ENCODE measurements at places on chromosomes 12 and 14. TPM values are rescaled to one million over a fixed set of nuclear protein-coding genes. Genes with fewer than 3 reads are reported as not detected.

Gene PTGDR
- total RNA-seq = 0.39 TPM

Gene WNT1
- total RNA-seq = not detected

Gene BICD1
- 12.8 TPM for total RNA-seq

- DNase-seq = no peak
These were observed 861.1 kb downstream of the GALC start for GRCh38 chr14:87131879-87132278.

DNA sequence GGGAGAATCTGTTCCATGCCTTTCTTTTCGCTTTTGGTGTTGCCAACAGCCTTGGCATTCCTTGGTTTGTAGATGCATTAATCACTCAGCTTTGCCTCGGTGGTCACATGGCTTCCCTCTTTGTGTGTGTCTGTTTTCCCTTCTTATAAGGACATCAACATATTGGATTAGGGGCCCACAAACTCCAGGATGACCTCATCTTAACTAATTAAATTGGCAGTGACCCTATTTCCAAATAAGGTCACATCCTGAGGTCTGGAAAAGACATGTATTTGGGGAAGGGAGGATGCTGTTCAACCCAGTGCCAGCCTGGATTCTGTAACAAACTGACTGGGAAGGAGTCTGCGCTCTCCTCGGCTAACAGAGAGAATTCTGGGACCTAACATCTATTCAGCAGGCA, 365.7 kb upstream of the FKBP4 start:
- no peak for DNase-seq

Gene P2RX2
- total RNA-seq = not detected

DNA sequence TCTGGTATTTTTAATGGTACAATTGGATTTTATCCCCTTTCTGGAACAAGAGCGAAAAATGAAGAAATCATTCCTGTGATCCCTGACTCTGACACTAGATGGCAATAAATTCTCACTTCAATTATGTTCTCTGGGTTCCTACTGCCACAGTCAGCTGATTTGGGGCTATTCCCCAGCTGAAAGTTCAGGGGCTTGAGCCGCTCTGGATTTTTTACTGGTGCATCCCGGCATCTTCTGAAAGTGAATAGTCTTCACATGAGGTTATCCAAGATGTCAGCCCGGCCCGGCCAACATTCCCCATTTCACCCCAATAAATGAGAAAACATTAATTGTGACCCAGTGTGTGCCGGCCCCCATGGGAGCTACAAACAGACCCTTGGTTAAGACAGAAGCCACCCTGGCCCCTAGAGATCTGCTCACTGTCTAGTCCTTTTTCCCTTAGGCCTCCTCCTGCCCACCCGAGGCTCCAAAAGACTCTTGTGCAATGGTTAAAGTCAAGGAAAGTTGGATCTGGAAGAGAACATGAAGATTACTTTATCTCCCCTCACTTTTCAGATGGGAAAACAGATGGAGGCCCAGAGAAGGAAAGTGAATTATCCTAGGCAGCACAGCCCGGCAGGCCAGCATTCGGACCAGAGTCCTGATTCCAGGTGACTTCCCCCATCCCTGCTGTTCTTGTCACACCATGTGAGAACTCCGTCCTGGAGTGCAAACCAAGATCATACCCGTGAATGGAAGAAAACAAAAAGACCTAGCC, 20.8 kb downstream of the CKAP4 start:
- DNase-seq = peak; percentile 56

- DNase-seq = no peak
These were observed 41.0 kb downstream of the CMKLR1 start for GRCh38 chr12:108297895-108298760.

DNA sequence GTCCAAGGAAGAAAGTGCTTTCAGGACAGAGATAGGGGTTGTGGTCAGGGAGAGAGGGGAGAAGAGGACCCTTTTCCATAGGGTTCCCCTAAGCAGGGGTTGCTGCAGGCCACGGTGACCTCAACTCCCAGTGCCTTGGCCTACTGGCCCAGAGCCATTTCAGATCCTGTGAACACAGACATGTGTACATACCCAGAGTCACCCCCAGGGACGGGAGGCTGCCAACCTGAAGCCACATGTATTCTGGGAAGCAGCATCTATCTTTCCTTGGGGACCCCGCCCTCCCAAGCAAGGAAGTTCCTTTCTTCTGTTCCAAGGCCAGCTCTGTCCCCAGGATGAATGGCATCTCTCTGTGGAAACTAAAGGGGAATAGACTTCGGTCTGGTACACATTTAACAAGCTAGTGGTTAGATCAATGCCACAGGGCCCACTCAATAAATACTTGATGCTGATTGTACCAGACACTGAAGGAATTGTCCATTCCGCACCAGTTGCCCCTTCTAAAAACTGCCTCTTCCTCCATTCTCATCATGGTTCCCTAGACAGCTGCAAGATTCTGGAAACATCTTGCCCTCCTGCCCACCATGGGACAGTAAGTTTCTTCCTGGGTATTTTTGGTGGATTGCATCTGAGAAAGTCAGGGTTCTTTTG, 25.2 kb upstream of the DGLUCY start:
- no peak for DNase-seq

Gene C14orf39
- 0.39 TPM for total RNA-seq

Gene PLBD1
- 18.1 TPM for total RNA-seq

DNA sequence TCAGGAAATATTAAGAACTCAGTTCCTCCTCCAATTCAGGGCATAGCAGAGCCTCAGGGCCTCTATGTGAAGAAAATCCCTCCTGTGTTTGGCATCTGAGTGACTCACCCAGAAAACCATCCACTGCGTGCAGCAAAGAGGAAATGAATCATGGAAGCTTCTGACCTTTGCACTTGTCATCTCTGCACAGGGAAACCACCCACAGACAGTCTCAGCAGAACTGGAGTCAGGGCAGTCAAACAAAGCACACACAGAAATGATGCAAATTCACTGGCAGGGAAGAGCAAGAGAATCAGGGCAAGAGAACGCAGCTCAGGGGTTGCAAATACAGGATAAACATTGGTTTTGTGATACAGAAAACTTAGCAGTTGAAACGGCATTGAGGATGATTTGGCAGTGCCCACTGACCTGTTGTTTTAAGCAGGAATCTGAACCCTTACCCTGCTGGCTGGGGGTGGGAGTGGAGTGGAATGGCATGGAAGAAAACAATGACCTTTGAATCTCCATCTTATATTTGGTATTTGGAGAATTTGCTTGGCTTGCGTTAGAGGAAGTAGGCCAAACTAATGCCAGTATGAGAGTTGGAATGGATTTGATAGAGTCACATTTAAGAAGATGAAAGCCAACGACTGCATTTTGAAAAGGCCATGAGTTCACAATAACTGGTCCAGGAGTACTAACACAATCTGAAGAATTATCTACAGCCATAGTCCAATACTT, 53.5 kb downstream of the PHLDA1 start:
- DNase-seq = peak; percentile 94

DNA sequence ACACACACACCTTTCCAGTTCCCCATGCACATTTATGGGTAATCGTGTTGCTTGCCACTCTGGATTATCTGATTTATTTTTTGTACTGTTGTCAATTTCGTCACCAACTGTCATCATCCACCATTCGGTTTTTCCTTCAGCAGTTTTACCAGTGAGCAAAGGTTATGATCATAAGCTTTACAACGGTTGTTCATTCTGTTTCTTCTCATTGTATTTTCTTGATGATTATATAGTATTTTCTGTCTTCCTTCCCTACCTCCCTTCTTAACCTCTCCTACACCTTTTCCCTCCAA, 680 bp downstream of the NECAP1 start:
- no peak for DNase-seq

Gene KLHDC2
- total RNA-seq = 85.1 TPM

GRCh38 chr14:92587700-92588085, 74.1 kb downstream of the RIN3 start:
- DNase-seq = no peak

DNA sequence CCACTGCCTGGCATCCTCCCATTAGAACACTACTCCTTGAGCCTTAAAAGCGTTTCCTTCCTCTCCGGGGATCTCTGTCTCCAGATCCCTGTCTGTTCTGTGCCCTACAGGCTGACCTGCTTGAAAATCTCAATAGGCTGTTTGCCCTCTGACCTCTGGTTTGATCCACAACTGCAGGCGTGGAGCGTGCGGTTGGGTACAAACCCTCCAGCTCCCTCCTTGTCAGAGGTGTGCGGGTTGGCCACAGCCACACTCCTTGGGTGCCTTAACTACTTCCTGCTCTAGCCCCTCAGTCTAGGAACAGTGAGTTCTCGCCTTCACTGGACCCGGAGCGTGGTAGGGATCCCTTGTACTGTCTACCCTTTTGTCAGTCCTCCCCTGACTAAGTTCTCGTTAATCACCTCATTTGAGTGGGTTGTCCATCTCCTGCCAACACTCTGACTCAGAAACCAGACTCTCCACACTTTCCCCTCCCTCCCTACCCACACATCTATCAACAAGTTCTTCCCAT, 33.1 kb downstream of the CMKLR1 start:
- DNase-seq = no peak

Gene DBX2
- 0.10 TPM for total RNA-seq

- no peak for DNase-seq
These were observed 29.0 kb downstream of the PAPLN start for GRCh38 chr14:73266317-73266716.

- no peak for DNase-seq
These were observed 43.8 kb downstream of the DDHD1 start for GRCh38 chr14:53109105-53110041.

DNA sequence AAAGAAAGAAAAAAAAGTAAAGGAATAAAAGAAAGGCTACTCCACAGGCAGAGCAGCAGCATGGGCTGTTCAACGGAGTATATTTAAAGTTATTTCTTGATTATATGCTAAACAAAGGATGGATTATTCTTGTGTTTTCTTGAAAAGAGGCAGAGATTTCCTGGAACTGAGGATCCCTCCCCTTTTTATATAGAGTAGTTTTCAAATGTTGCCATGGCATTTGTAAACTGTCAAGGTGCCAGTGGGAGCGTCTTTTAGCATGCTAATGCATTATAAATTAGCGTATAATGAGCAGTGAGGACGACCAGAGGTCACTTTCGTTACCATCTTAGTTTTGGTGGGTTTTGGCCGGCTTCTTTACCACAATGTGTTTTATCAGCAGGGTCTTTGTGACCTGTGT, 383.0 kb downstream of the PCNX1 start:
- DNase-seq = no peak

GRCh38 chr12:120231316-120232011, 30.6 kb upstream of the RPLP0 start:
- peak; percentile 46 for DNase-seq

DNA sequence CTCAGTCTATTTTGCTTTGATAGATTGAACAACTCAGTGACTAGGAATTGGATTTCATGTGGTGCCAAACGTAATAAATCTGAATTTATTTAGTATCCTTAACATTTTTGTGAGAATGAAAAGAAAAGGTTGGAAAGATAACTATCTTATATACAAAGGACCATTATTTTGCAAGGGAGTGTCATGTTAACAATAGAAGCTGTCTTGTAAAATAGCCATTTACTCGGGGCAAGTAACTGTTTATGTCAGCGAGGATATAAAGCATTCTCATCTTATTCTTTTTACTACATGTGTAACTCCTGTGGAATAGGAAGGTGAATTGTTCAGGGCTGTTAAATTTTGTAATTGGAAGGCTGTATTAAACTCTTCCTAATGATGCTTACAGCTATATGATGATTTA, 5.9 kb downstream of the RERGL start:
- no peak for DNase-seq

Gene NKX2-1
- total RNA-seq = not detected

DNA sequence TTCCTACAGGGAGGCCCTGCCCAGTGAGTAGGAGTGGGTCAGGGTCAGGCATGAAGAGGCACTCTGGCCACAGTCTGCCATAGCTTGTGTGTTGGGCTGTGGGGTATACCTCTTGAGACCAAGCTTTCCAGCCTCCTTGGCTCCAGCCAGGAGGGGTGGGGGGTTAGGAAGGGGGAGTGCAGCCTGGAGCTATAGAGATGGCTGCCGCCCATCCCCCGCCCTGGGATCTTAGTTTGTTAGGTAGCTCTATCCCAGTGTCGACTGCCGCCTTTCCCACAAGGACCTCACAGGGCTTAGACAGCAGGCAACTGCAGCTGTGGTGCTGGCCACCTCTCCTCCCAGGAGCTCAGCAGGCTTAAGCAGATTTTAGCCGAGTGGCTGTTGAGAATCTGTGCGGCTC, 216.4 kb downstream of the PLCZ1 start:
- no peak for DNase-seq

- no peak for DNase-seq
These were observed 12.3 kb upstream of the DYNLL1 start for GRCh38 chr12:120483621-120484020.

Gene FBLN5
- total RNA-seq = 46.5 TPM

Gene MYL2
- 43.5 TPM for total RNA-seq

Gene CLEC2A
- total RNA-seq = 18.5 TPM

Gene ANO6
- total RNA-seq = 55.6 TPM

GRCh38 chr12:32264961-32265360, 134.4 kb upstream of the FGD4 start:
- peak; percentile 84 for DNase-seq

GRCh38 chr12:108914121-108914531, 34.2 kb downstream of the DAO start:
- no peak for DNase-seq

- no peak for DNase-seq
These were observed 8.8 kb downstream of the VSX2 start for GRCh38 chr14:74248017-74248416.

Gene SLCO1B1
- not detected for total RNA-seq

DNA sequence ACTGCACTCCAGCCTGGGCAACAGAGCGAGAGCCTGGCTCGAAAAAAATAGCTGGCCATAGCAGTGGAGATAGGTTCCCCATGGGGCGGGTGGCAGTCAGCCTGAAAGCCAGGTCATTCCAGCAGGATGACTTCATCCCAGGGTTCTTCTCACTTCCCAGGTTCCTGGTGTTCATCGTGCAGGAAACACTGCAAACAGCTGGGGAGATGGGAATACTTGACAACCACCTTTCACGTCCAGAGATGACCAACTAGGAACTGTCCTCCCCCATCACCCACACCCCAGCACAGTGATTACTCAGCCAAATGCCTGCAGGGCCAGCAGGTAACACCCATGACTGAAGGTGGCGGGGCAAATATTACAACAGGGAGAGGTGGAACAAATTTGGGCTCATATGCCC, 1.7 kb downstream of the VSIG10 start:
- DNase-seq = no peak

- no peak for DNase-seq
These were observed 341.0 kb upstream of the FKBP4 start for GRCh38 chr12:2453761-2454090.

Gene CATSPERB
- 0.89 TPM for total RNA-seq

Measured in skin of body (tissue), 3 donors.